Pulmonary artery endothelial cell (primary cell): ENCODE measurements at places on chromosomes 11 and 22. TPM values are rescaled to one million over a fixed set of nuclear protein-coding genes. Genes with fewer than 3 reads are reported as not detected.

FIBIN gene
- not detected in 2 replicates for total RNA-seq

OLFML1 gene
- not detected in 2 replicates for total RNA-seq

GATD1 gene
- 37.5 and 38.1 TPM in 2 replicates for total RNA-seq

FREY1 gene
- 0.40 and 0.88 TPM in 2 replicates for total RNA-seq

SYT9 gene
- 0.04 and 0.46 TPM in 2 replicates for total RNA-seq

RAB39A gene
- 0.07 TPM in 1 of 2 replicates, not detected in the other for total RNA-seq

OR8D1 gene
- not detected in 2 replicates for total RNA-seq

WNT11 gene
- not detected in 2 replicates for total RNA-seq

SLC22A6 gene
- total RNA-seq: not detected in 2 replicates

SCGB1C1 gene
- total RNA-seq: not detected in 2 replicates

TRPM5 gene
- total RNA-seq: not detected in 2 replicates

C22orf42 gene
- not detected in 2 replicates for total RNA-seq

OR52E8 gene
- total RNA-seq: not detected in 2 replicates

FAM111B gene
- total RNA-seq: 18.0 and 30.9 TPM in 2 replicates

MPZL3 gene
- 11.5 and 14.2 TPM in 2 replicates for total RNA-seq
